Hematopoietic multipotent progenitor cell treated with erythropoietin and hydrocortisone succinate and interleukin-3 and kit ligand, for 6 days (in vitro differentiated cells): ENCODE measurements at places on chromosomes 3 and 15.

DNA sequence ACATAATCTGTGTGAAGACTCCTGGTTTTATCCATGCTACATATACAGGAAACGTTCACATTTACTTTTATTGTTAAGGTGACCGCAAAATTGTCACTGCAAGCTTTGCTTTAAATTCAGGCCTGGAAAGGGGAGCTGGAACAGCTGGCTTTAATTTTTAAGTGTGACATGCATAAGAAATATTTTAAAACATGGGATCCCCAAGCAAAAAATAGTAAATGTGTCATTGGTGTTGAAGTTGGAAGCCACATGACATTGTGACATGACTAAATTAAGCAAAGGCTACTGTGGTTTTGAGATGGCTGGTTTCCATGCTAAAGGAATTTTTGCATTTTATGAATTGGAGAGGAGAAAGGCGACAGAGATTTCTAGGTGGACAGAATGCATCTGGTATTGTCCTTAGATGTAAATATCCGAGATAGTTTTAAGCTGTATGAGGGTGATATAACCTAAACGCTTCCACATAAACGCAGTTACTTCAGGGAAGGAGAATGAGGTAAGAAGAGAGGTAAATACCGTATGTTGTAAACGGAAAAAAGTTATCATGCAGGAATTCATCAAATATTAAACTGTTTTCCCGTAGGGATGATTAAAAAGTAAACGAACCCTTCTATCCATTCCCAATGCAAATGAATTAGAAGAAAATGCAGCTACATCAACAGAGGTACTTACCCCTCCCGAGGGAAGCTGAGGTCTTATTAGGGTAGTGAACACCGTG lies 927 bp upstream of the FYTTD1 start:
- no peak for DNase-seq

GRCh38 chr3:64216274-64217147 lies 8.8 kb downstream of the PRICKLE2 start:
- DNase-seq: no peak

- DNase-seq: no peak
Observed at GRCh38 chr15:43420435-43420834, 49.5 kb downstream of the TUBGCP4 start.

DNA sequence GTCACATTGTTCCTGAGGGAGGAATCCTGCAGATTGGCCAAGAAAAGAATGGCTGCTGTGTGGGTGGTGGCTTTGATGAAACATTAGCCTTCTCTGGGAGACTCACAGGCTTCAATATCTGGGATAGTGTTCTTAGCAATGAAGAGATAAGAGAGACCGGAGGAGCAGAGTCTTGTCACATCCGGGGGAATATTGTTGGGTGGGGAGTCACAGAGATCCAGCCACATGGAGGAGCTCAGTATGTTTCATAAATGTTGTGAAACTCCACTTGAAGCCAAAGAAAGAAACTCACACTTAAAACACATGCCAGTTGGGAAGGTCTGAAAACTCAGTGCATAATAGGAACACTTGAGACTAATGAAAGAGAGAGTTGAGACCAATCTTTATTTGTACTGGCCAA lies 6.1 kb downstream of the PTX3 start:
- no peak for DNase-seq

DNA sequence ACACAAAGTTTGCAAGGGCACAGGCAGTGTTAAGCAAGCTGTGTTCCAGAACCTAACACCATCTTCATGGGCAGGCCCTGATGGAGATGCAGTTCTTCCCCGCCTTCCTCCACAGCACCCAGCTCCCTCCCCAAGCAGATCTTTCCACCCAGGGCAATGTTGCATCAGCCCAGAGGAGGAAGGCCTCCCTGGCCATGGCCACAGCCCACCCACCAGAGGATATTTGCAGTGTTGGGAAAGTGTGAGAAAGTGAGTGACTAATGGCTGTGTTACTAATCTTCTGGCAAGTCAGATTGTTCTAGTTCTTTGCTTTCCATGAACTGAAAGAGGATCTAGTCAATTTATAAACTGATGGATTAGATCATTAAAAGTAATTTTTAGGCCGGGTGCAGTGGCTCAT lies 42.0 kb upstream of the ATP10A start:
- no peak for DNase-seq

- DNase-seq: no peak
Observed at GRCh38 chr15:70047386-70048197, 50.1 kb downstream of the TLE3 start.

DNA sequence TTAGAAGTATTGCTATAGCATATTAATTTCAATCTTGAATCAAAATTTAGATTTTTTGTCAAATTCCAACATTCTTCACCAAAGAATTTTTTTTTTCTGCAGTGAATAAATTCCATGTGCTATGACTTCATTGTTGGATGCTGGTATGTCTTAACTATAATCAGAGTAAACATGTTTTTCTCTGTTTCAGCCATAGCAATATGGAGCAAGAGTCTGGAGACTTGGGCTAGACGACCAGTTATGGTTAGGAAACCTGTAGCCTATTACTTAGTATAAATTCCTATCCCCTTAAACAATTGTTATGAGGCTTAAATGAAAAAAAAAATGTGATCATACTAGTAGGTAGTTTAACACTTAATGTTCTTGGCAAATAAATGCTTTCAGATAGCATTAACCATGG lies 431.9 kb upstream of the FRG2C start:
- no peak for DNase-seq

DNA sequence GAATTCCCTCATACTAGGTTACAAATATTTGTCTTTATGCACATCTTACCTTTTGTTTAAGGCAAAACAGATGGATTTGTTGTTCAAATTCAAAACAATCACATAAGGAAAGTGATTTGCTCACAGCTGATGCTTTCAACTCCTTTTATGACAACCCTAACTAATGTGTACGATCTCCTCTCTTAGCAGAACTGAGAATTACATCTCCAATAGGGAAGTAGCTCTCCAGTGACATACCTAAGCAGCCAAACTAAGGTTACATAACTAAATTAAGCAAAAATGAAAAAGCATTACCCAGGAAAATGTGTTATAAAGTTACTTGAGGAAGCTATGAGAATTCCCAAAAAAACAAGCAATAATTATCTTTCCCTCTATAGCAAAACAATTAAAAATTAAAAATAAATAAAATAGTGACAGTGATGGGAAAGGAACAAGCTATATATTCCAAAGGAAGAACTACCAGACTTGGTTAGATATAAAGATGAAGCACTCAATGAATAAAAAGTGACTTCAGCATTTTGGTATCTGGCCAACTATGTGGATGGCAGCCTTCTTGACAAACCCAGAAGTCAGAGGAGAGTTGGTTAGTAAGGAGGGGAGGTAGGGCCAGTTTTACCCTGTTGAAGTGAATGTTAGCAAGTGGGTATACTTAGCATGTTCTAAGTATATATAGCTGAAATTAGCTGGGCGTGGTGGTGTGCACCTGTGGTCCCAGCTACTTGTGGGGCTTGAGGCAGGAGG lies 32.4 kb downstream of the PEAK1 start:
- DNase-seq: peak; percentile 23

DNA sequence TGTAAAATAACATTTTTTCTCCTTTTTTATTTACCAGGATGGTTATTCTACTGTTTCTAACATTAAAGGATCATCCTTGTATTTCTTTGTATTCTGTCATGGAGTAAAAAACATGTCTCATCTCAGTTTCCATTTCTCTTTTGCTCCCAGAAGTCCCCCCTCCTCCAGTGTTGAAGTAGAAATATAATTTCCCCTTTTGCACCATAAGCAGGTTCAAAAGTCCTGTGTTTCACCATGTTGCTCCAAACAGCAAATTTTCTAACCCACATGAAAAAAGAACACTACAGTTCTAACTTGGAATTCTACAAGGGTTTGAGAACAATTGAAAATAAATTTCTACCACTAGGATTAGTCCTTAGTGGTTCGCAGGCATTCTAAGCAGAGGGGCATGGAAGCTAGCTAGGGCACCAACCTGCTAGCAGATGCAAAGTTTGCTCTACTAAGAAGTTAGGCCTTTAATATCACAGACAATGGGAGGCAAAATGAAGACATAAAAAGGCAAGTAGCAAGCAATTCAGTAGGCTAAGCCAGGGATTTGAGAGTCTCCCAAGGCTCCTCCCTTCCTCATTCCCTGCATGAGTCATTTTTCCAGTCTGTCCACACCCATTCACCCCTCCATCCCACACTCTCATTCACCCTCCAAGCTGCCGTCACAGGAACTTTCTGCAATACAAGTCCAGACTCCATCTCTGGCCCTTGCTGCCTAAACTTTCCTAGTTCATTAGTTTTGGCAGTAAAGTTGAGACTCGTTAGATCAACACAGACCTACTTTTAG lies 2.3 kb upstream of the MBNL1 start:
- DNase-seq: no peak

DNA sequence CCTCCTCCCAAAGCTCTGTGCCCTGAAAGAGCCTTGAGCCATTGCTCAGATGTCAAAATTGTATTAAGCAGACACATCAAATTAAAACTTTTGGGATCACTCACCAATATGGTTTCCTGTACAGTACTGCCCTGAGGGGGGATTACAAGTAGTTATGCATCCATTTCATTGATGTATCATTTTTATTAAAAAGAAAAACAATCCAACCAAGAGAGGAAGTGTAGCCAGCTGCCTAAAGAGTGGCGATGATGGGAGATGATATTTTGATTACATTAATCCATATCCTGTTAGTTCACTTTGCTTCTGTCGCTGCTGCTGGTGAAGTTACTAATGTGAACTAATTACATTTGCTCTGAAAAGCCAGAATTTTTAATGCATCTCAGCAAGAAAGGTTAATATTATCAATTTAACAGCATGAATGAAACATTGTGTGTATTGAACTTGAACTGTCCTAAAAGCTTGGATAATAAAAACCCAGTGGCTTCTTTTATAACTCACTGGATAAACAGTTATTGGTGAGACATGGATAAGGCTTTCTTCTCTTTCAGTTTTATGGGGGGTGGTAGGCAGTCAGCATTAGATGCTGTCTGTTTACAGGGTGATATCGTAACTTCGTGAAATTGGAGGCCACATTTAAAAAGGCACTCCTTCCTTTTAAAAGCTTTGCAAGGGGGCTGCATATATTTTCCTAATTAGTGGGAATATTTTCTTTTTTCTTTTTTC lies 87.7 kb downstream of the IGF1R start:
- no peak for DNase-seq

- DNase-seq: no peak
Observed at GRCh38 chr3:53027254-53027844, 18.5 kb downstream of the SFMBT1 start.

DNA sequence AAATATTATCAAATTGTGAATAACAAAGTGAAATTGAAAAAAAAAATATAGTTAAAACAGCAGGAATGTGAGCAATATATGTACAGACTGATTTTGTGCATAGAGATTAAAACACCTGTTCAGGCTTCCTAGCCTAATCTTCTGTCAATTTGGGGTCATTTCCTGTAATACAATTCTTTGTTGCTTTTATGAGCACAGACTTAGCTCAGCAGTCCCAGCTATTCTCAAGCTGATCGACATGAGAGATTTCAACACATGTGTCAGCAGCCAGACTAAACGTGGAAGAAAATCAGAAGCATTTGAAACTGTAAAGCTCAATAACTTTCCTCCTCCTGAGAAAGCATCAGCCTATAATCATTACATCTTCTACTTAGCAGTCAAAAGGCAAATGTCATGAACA lies 1.6 kb upstream of the FHIT start:
- DNase-seq: no peak

DNA sequence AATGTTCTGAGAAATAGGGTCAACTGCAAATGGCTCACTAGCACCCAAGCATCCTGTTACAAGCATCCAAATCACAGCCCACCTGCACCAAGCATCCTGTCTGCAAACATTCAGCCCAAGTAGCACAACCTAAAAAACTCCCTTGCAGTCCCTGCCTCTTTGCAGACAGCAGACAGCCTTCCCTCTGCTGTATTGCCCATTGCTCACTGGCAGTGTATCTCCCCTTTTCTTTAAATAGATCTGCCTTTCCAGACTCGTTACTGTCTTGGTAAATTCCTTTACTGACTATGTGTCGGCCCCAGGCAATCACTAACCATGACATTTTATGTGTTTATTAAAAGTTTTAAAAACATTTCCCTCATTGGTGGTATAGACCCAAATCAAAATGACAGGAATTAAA lies 155.4 kb downstream of the ADAMTSL3 start:
- no peak for DNase-seq

GRCh38 chr3:15384510-15385237 lies 42.7 kb downstream of the METTL6 start:
- DNase-seq: peak; percentile 46
